Endothelial cell (in vitro differentiated cells): ENCODE measurements at places on chromosomes 5 and 9. TPM values are rescaled to one million over a fixed set of nuclear protein-coding genes. Genes with fewer than 3 reads are reported as not detected.
A peak's percentile ranks its signal among the peaks of the same experiment; 100 is the strongest.

The CDKN2B-AS1 gene
- total RNA-seq: 0.36 TPM

GRCh38 chr9:103301051-103301450, 305.9 kb downstream of the CYLC2 start:
- DNase-seq: no peak

DNA sequence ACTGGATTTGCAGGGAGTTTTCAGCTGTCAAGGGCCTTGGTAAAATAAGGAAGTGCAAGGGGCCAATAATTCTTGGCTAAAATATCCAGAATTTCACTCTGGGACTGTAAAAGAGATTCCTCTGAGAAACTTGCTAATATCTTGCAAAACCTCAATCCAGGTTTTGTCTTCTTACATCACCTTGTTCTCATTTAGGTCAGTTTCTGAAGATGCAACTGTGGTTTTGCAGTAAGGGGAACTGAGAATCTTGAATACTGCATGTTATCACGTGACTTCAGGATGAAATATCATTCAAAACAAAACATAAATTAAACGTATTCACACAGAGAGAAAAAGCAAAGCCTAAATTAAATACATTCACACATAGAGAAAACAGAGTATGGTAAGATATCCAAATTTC, 35.0 kb upstream of the RIC1 start:
- no peak for DNase-seq

The PCDHGB2 gene
- total RNA-seq: 11.1 TPM

- no peak for DNase-seq
These were observed 113.0 kb downstream of the KLHL3 start for GRCh38 chr5:137622850-137623249.

DNA sequence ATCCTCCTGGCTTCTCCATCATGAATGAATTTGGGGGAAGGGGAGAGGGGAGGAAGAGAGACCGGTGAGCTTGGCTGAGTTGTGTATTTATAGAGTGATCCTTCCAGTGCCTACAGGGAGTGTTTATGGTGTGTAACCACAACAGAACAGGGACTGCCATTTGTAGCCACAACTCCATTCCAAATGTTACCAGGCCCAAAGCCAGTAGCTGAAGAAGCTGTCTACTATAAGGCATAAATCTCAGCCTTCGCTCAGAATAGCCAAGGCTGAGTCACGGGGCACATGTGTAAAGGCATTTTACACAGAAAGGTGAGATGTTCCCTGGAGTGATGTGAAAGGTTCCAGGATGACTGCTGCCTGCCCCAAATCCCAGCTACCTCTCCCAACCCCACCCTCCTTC, 2.5 kb downstream of the TMEM252 start:
- DNase-seq: no peak

GRCh38 chr5:9549941-9550340, 4.1 kb upstream of the SEMA5A start:
- no peak for DNase-seq

The PPP3R2 gene
- total RNA-seq: 2.2 TPM

DNA sequence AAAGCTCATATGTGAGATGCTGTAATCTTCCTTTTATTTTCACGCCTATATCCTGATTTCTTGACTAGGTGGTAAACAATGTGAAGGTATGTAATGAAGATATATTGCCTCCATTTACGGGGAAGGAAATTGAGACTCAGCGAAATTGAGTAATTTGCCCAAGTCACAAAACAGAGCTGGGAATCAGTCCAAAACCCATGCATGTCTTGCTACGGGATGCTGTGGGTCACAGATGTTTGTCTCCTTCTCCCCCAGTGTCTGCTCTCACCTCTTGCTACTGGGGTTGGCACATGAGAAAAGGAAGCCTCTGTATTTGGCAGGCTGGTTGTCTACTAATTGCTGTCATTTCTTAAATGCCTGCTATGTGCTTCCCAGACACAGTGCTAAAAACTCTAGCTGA, 53.7 kb upstream of the TEX48 start:
- no peak for DNase-seq

DNA sequence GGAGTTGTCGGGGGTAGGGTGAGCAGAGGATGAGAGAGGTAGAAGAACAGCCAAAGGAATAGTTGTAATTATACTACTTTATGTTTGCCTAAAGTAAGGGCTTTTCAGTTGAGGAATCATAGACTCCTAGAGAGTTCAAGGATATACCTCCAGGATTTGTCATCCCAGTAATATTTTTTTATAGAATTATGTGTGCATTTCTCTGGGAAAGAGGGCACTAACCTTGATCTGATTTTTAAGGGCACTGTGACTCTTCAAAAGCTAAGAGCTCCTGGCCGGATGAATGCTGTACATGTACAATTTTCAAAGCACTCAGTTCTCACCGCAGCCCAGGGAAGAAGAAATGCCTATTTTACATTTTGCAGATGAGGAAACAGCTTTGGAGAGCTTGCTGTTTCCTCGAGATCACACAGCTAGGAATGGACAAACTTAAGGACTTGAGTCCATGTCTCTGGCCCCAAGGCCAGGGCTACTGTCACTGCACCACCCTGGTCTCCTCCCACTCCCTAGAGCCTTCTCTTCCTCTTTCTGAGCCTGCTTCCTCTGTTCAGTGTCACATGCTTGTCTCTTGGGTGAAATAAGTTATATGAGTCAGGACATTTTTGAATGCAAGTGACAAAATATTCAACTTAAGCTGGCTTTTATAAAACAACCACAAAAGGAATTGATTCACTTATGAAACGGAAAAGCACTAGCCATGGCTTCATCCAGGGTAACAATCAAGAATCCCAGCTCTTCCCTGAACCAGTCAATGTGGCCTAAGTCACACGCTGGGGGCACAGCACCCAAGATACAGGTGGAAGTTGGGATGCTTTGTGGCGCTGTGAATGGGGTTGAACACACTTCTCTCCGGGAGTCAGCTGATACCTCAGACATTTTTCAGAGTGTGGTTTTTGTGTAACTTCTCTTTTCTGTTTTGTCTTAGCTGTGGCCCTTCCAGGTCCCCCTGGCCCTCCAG, 45.7 kb upstream of the TGFBR1 start:
- no peak for DNase-seq

- DNase-seq: no peak
These were observed 1.5 kb downstream of the MEIKIN start for GRCh38 chr5:131943916-131944315.

The PCAT7 gene
- 1.3 TPM for total RNA-seq

The SSBP2 gene
- total RNA-seq: 149 TPM

The RGP1 gene
- 51.4 TPM for total RNA-seq

The LIFR gene
- total RNA-seq: 96.0 TPM

The NEUROG1 gene
- not detected for total RNA-seq

- DNase-seq: no peak
These were observed 136.3 kb downstream of the TTLL11 start for GRCh38 chr9:121956808-121957207.

DNA sequence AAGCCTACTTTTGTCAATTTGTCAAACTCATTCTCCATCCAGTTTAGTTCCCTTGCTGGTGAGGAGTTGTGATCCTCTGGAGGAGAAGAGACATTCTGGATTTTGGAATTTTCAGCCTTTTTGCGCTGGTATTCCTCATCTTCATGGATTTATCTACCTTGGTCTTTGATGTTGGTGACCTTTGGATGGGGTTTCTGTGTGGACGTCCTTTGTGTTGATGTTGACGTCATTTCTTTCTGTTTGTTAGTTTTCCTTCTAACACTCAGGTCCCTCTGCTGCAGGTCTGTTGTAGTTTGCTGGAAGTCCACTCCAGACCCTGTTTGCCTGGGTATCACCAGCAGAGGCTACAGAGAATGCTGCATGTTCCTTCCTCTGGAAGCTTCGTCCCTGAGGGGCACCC, 71.2 kb downstream of the P4HA2 start:
- DNase-seq: no peak

- DNase-seq: peak; percentile 12
These were observed 2.1 kb downstream of the ZNF608 start for GRCh38 chr5:124744170-124744971.

GRCh38 chr5:169339869-169340268, 38.9 kb upstream of the SLIT3 start:
- DNase-seq: no peak

- no peak for DNase-seq
These were observed 43.1 kb downstream of the LNPEP start for GRCh38 chr5:96978812-96979449.

The FABP6 gene
- total RNA-seq: 1.2 TPM

The NOXA1 gene
- total RNA-seq: 0.36 TPM

DNA sequence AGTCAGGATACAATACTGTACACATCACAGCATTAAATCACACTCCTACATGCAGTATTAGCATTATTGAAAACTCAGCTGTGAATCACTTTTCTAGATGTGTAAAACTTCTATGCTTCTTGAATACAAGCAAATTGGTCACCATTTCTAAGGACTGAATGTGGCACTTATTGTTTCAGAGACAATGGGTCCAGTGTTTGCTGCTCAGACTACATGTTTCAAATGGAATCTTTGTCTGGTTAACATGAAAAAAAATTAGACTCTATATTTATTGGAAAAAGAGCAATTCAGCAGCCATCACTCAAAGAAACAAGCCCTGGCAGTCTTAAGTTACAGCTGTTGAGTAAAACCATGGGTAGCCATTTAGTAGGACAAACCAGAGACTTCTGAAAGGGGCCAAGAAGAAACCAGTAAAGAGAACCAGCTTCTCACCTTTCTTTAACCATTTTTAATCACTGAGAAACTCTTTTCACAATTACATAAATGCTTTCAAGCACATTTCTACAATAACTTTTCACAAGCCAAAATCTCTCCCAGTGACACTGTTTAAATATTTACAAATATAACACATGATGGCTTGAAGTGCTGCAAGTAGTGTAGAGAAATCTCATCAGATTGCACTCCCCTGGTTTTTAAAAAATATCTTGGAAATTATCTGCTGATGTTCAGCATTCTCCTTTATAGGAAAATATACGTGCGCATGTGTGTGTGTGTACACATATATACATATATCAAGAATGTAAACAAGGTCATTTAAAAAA, 35.2 kb downstream of the OR2K2 start:
- DNase-seq: no peak
